Left hindlimb (tissue), 1 donor: ENCODE measurements at places on chromosomes 16 and 17.

- DNase-seq = no peak
Measured at GRCh38 chr16:81639931-81640680, 139.0 kb upstream of the PLCG2 start.

- DNase-seq = peak; percentile 92
Measured at GRCh38 chr17:45147581-45148182, 593 bp upstream of the HEXIM1 start.

DNA sequence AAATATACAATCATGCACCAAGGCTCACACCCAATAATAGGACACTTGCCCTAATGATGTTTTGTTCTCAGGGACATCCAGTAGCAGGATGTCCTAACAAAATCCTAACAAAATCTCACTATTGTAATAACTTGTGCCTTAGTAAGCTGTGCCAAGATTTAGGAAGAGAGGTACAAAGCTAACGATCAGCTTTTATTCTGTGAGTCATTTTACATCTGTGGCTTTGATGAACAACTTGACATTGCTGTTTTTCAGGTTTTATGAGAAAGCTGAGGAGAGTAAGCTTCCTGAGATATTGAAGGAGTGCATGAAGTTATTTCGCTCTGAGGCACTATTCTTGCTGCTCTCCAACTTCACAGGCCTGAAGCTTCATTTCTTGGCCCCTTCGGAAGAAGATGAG is 18.9 kb downstream of the OGFOD1 start:
- DNase-seq = no peak

DNA sequence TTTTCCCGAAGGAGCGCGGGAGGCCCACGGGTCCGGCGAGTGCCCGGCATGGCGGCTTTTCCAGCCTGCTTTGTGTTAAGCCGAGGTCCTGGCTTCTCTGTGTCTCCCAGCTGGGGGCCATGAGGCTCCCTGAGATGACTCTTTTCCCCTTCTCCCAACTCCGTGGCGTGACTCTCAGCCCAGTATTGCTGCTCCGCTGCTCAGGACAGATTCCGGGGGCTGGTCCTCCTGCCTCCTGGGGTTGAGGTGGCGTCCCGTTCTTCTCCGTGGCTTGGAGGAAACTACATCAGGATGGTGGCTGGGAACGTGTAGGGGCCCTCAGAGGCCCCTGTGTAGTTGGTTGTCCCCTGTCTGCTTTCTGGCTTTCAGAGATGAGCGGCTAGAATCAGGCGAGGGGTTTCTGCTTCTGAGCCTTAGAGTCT is 951 bp downstream of the GPS1 start:
- DNase-seq = no peak

GRCh38 chr17:41453066-41453465 is 12.3 kb upstream of the KRT38 start:
- no peak for DNase-seq

DNA sequence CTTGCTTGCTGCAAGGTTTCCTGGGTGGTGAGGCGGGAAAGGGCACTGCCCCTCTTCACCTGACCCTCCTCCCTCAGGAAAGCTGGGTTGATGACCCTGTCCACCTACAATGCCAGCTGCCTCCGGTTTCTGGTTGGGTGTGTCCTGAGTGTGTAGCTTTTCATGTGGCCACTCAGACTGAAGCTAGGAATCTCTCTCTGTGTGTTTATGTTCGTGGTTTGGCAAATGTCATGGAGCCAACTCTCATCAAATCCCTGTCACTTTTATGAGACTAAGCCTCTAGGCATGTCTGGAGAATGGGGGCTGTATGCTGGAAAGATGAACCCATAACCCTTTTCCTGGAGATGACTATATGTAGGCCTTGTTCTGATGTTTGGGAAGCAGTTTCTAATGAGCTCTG is 17.1 kb downstream of the PLEKHG4 start:
- DNase-seq = peak; percentile 61

DNA sequence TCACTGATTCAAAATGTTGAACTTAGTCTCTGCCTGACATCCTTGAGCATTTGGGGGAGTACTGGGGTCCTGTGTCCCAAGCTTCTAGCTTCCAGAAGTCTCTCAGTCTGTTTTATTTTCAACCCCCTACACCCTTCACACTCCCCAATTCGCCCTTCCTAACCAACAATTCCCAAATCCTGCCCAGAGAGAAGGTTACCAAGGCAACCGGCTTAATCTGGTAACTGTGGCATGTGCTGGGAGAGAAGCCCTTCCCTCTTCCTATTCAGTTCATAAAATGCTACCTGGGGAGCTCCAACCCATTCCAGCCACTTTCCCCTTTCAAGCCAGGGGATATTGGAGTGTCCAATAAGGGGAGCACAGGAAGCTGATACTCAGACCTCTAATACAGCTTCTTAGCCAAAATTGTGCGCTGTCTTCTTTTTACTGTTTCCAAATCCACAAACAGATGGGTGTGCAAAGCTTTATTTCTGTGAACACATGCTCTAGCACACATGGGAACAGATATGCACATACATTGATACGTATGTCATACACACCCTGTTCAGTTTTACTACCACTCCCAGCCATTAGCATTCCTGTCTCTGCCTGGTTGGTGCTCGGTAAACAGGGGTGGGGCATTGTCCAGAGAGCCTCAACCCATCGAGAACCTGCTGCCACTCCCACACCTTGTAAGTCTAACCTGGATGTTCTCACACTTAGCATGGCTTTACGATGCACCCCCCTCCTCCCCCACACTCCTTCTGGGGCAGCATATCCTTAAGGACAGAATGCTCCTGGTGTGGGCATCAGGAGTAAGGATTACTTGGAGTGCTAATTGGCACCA is 1.1 kb upstream of the RAPGEFL1 start:
- DNase-seq = no peak

GRCh38 chr17:3754066-3754457 is 30.4 kb downstream of the HASPIN start:
- DNase-seq = no peak

GRCh38 chr17:80577876-80578570 is 33.4 kb downstream of the RPTOR start:
- no peak for DNase-seq

- DNase-seq = no peak
Measured at GRCh38 chr17:1732833-1733321, 8.4 kb downstream of the WDR81 start.

DNA sequence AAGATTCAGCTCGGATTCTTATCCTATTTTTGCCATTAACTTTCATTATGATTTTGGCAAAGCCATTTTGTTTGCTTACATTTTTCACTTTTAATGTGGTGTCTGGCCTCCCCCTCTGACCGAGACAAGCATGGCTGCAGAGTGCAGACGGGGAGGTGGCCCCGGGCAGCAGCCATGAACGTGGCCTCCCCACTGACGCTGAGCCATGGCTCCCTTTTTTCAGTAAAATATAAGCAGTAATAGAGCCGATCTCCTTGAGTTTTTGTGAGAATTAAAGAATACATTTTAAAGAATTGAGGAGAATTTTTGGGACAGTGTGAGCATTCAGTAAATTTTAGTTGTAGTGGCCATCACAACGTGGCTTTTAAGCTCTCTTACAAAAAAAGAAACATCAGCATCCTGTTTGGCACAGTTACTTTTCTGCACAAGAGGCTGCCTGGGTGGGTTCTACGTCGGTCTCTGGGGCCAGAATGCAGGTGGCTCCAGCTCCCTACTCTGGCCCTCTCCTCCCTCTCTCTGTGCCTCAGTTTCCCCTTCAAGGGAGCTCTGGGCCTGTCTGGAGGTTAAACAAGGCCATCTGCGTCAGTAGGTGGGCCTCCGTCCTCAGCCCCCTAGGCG is 68.8 kb upstream of the ZNF750 start:
- no peak for DNase-seq

- no peak for DNase-seq
Measured at GRCh38 chr16:12881740-12882139, 19.7 kb upstream of the SHISA9 start.

DNA sequence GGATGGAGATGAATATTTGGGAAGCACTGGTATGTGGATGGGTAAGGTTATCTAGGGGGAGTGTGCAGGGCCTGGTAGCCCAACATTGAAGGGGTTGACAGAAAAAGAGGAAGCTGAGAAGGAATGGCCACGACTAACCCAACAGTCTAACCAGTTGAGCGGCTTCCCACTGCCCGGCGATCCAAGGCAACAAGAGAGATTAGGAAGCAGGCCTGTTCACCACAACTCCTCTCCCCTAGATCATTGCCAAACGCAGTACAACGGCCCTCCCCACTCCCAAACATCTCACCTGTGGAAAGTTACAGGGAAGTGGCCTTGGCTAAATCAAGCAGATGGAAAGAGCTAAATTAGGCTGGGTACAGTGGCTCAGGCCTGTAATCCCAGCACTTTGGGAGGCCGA is 11.2 kb upstream of the RANGRF start:
- no peak for DNase-seq

DNA sequence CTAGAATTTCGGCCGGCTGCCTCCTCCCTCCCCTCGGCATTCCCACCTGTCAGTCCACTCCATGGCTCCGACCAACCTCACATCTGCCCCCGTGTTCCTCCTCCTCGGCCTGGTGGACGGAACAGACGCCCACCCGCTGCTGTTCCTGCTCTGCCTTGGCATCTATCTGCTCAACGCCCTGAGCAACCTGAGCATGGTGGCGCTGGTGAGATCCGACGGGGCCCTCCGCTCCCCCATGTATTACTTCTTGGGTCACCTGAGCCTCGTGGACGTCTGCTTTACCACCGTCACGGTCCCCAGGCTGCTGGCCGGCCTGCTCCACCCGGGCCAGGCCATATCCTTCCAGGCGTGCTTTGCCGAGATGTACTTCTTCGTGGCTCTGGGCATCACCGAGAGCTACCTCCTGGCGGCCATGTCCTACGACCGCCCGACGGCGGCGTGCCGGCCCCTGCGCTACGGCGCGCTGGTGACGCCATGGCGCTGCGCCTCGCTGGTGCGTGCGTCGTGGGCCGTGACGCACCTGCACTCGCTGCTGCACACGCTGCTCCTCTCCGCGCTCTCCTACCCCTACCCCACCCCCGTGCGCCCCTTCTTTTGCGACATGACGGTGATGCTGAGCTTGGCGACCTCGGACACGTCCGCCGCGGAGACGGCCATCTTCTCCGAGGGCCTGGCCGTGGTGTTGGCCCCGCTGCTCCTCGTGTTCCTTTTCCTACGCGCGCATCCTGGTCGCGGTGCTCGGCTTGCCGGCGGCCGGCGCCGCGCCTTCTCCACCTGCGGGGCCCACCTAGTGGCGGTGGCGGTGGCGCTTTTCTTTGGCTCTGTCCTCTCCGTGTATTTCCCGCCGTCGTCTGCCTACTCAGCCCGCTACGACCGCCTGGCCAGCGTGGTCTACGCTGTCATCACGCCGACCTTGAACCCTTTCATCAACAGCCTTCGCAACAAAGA is at the start of gene OR3A2:
Gene OR3A2 (minus strand): TSS at position 440 of the 948 bp plus-strand sequence.
- no peak for DNase-seq

GRCh38 chr16:30401768-30402425 is 5.5 kb upstream of the ZNF771 start:
- no peak for DNase-seq

- DNase-seq = peak; percentile 85
Measured at GRCh38 chr17:44607836-44608690, 48.2 kb upstream of the MEIOC start.

GRCh38 chr17:76917829-76918228 is 49.6 kb downstream of the MGAT5B start:
- DNase-seq = no peak

- DNase-seq = no peak
Measured at GRCh38 chr17:72238157-72238673, 117.4 kb downstream of the SOX9 start.

GRCh38 chr16:87464691-87465300 is 28.0 kb downstream of the ZCCHC14 start:
- DNase-seq = peak; percentile 65

DNA sequence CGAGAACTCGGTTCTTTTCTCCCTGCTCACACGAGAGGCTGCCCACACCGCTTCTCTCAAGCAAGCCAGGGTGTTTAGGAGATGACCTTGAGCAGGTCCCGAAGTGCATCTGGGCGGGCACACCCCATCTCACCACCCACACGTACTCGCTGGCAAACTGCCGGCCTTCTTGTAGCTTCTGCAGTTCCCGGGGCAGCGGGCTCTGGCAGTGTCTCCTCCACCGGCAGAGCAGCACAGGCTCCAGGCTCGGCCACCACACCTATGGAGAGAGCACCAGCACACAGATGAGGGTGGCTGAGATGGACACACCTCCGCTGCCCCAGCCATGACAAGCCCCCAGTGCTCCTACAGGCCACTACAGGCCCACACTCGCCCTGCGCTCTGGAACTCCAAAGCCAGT is 23.5 kb downstream of the ZNF276 start:
- no peak for DNase-seq

DNA sequence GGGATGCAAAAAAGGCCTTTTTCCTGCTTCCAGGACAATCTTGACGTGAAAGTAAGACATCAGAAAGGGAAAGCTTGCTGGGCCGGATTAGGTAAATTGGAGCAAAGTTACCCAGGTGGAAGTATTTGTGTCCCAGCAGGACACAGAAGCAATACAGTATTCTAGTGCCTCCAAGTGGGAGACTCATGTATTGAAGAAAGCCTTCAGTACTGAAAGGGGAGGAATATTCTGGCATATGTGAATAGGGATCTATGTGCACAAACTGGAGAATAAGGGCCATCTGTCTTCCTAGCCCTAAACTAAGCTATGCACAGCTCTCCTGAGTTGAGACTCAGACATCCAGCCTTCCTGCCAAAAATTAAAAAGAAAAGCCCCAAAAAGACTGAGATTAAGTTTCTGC is 327.3 kb upstream of the CDH8 start:
- no peak for DNase-seq

DNA sequence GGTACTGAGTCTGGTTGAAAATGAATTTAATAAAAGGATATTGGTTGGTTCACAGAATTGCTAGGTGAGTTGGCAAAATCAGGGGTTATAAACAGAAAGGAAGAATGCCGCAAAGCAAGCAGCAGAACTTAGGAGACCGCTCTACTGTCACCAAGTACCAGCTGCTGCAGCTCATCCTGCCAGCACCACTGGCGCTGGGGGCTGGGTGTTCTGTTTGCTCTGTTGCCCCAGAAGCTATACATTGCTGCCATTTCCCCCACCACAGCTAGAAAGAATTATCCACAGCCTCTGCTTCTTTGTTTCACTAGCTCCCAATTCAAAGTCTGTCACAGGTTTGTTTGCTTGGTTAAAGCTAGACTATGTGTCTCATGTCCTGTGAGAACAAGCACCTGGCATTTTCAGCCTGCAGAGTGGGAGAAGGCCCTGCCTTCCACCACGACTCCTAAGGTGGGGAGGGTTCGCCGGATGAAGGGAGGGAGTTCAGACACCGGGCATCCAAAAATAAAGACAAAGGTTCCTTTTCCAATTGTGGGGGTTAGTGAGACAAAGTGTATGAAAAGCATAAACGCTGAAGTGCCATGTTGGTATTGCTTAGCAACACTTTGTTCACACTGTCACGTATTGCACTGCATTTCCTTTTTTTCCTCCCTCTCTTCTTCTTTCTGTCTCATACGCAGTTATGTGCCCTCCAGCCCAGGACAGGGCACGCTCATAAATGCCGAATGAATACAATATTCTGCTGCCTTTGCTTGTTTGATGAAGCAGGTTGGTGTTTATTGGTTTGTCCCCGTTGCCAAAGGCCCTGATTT is 9.6 kb upstream of the CPD start:
- no peak for DNase-seq
